NCI-H2171 treated with DMSO at 0.1 percent for 48 hours (cell line): ENCODE measurements at places on chromosomes 4 and X.

- DNase-seq, result no peak
Observed at GRCh38 chrX:11399489-11400094, 106.4 kb downstream of the AMELX start.

GRCh38 chrX:154350429-154351182, 23.8 kb downstream of the FLNA start:
- DNase-seq, result no peak

DNA sequence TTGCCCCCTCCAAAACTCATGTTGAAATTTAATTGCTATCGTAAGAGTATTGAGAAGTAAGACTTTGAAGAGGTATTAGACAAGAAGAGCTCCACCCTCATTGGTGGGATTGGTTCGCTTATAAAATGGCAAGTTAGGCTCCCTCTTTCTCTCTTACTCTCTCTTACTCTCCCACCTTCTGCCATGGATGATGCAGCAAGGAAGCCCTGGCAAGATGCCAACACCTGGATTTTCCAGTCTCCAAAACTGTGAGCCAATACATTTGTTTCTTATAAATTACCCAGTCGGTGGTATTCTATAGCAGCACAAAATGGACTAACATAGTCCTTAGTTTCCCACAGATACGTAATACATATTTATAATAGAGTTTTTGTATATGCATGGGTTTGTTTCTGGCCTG, 119.4 kb downstream of the DDIT4L start:
- DNase-seq, result no peak

DNA sequence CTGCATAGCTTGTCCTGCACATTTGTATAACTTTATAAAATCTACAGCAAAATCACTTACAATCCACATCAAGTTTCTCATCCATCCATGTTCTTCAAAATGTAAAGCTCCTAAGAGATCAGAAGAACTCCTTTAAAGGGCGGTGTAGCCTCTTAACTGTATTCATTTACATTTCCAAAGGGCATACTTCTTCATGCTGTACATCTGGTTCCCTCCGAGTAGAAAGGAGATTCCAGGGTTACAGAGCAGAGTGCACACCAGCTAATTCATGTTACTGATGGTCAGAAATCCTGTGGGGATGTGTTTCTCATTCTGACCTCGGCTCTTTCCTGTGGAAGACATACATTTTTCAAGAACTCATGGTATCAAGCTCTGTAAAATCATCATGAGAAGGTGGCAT, 231.8 kb downstream of the ARAP2 start:
- DNase-seq, result no peak

DNA sequence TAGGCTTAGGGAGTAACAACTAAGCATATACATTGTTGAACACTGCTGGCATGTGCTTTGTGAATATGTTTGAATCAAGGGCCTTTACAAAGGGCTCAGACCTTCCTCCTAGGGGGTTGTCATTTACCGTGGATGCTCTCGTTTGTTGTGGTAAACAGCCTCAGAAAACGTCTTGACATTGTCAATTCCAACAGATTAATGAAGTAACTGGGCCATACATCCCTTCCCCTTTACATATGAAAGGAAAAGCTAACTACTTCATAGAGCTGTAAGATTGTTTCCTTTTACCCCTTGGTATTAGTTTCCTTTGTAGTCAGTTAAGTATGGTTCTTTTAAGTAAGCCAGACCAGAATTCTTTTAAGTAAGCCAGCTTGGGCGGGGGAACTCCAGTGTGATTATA, 42.9 kb downstream of the FAT4 start:
- no peak for DNase-seq

DNA sequence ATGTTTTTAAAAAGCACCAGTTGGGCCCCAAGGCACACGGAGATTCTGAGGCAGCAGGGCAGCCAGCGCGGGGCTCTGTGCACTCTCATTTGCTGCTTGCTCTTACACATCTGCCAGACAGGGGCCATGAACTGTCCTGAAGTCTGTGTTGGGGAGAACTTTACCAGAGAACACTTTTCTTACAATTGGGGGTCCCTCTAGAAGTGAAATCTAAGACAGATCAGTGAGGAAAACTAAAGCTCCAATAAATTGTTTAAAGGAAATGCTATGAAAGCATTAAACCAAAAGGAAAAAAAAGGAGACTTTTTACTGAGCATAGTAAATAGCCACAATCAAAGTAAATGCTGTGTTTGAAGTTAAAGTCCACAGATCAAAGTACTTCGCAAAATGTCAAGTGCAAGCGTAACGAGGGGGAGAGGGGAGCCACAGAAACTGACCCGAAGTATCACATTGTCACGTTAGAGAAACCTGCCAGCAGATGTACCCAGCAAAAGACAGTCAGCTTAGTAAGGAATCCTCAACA, 37.8 kb downstream of the SORBS2 start:
- no peak for DNase-seq

DNA sequence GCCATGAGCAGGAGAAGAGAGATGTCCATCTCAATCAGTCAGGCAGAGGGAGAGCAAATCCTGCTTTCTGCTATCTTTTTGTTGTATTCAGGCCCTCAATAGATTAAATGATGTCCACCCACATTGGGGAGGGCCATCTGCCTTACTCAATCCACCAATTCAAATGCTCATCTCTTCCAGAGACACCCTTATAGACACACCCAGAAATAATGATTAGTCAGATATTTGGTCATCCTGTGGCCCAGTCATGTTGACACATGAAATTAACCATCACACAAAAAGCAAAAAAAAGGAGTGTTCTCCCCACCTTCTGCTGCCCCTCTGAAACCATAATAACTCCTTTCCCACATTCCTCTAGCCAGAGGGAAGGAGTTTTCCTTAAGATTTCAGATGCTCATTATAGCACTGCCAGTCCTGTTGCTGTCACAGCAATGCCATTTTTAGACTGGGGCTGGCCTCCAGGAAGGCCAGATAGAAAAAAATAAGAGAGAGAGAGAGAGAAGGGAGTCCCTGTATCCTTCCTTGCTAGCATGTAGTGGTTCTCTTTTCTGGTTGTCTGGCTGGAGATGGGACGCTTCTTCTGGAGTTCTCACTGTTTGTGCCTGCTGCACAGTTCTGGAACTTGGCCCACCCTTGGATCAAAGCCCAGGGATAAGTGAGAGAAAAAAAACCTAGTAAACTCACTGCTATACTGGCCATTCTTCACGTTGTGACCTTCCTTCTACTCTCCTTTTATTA, 177.7 kb downstream of the RBM46 start:
- DNase-seq, result no peak

DNA sequence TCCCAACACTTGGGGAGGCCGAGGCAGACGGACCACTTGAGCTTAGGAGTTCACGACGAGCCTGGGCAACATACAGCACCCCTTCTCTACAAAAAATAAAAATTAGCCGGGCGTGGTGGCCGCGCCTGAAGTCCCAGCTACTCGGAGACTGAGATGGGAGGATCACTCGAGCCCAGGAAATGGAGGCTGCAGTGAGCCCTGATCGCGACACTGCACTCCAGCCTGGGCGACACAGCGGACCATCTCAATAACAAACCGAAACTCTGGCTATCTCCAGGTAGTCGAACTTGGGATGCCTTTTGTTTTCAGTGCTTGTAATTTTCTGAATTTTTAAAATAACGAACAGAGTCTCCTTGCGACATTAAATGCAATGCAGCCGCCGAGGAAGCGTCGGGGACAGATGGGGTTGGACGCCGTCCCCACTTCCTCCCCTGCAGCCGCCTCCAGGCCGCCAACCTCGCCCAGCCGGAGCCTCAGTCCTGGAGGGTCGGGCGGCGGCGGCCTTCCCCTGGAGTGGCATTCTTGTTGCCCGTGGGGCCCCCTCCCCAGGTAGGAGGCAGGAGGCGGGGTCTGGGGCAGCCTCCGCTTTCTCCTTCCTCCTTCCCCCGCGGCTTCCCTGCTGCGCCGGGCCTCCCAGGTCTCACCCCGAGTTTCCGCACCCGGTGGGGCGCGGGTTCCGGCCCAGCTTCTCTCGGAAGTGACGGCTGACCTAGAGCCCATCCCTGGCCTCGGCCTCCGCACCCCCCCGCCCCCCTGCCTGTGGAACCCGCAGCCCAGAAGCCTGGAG, 14.6 kb downstream of the HMX1 start:
- no peak for DNase-seq

GRCh38 chr4:151218343-151218742, 58.6 kb upstream of the PRSS48 start:
- DNase-seq, result no peak

DNA sequence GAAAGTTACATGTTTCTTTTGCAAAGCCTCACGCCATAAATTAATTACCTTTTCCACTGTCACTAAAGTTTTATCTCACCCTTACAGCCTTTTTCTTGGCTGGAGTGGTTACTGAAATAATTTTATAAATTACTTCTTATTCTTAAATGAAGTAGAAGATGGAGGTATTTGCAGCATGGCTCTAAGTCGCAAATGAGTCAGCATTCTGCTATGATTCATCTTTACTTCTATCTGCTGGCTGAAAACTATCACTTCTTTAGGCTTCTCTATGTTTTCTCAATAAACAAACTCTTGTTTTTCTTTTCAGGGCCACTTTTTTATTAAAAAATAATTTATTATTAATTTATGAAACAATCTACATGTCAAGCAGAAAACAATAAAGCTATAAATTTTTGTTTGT, 210.2 kb upstream of the GYPA start:
- no peak for DNase-seq

DNA sequence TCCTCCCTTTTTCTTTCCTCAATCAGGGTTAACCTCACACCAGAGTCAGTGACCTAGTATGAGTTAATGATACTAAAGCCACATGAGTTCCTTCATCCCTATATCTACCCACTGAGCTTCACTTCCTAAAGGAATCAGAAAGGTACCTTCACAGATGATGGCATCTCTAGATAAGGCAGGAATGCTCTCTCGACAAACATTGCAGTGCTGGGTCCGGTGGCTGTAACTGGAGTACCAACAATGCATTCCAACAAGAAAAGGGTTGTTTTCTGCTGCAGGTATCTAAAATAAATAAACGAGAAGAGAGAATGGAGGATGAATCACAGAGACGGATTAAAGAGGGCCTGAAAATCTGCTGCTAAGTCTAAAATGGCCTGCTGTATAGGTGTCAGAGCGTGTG, 66.7 kb downstream of the DGKK start:
- no peak for DNase-seq

DNA sequence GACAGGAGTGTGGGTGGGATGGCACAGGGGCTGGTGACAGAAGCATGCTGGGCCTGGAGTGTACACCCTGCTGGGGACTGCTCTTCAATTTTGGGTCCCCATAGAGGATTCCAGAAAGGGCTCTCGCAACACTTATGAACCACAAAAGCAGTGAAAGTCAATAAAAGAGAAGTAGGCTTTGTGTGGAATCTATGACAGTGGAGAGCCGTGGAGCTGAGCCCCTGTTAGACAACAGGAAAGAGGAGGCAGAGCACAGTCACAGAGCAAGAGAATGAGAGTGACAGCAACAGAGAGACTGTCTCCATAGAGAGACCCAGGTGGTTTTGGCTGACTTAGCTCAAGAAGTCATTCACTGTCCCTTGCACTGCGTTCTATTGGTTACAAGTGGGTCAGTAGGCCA, 135.1 kb upstream of the ATP6AP2 start:
- no peak for DNase-seq

GRCh38 chrX:117996918-117997480, 119.6 kb downstream of the KLHL13 start:
- DNase-seq, result no peak

- no peak for DNase-seq
Observed at GRCh38 chrX:72050011-72050410, 81.7 kb downstream of the RTL5 start.

GRCh38 chrX:121356850-121357171, 309.4 kb downstream of the GLUD2 start:
- DNase-seq, result no peak

DNA sequence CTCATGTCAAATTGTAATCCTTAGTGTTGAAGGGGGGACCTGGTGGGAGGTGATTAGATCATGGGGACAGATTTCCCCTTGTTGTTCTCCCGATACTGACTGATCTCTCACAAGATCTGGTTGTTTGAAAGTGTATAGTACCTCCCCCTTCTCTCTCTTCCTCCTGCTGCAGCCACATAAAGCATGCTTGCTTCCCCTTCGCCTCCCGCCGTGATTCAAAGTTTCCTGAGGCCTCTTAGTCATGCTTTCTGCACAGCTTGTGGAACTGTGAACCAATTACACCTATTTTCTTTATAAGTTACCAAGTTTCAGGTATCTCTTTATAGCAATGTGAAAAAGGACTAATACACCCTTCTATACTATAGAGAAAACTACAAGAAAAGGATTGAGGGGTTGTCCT, 1170.5 kb upstream of the AGA start:
- DNase-seq, result no peak

DNA sequence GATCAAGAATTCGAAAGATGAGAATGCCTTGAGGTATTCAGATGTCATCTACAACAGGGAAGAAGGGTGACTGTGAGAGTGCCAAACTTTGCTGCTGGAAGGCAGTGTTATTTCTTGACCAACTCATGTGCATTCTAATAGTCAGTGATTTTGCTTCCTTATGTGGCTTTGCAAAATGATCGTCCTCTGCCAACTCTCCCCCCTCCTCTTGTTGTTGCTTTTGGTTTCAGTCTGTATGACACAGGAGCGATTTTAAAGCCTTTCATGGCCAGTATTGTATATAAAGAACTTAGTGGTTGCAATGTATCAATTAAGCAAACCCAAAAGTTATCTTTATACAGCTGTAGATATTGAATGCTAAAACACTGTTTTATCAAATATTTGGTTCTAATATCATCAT, 379.1 kb downstream of the IL1RAPL1 start:
- no peak for DNase-seq

DNA sequence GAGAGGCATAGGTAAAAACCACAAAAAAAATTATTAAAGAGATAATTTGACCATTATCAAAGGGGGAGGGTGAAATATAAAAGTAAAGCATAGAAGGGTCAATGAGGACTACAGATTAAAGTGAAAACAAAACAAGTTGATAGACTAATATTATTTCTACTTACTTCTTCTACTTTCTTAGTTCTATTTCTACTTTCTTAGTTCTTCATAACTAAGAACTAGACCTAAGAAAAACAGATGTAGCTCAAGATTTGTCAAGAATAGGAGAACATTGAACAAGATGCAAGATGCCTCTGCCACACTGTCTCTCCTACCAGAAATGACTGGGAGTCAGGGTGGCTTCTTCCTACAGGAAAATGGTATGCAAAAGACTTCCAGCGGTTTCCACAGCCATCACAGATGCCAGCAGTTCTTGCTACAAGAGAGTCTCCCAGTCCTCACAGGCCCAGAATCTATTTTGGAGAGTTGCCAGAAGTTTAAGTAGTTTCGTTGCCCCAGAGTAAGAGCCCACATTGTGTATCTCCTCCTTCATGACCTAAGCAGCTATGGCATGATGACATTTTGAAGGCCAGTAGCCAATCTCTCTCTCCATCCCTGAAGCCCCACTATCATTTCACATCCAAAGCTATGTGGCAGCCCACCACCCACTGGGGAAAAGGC, 42.9 kb upstream of the DDX60 start:
- DNase-seq, result no peak

GRCh38 chrX:68596871-68597270, 50.6 kb upstream of the STARD8 start:
- DNase-seq, result no peak
